HEK293T (cell line): ENCODE measurements at places on chromosomes 11 and 22.

GRCh38 chr22:50546326-50547262 is 895 bp downstream of the KLHDC7B start:
- no peak for DNase-seq

DNA sequence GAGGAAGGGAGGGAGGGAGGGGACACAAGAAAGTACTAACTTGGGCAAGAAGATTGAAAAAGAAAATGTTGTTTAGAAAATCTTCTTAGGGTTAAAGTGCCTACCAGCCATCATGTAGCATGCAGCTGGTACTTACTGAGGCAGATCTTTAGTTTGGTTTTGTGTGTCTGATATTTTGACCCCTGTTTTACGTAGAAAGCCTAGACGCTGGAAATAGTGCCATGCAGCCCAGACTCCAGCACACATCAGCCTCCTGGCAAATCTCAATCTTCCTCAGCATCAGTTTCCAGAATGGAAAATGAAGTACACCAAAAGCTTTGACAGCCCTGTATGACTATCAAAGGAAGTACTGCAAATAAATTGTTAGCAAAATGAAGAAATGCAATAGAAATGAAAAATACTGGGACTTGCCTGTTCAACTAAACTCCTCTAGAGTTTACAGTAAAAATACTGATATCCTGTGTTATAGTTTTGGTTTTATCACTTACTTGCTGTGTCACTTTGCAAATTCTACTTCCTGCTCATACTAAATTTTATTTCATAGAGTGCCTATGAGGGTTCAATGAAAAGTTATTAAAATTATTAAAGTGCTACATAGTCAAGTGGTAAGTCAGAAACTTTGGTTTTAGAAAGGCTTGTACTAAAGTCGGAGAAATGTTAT is 7.4 kb downstream of the USP28 start:
- no peak for DNase-seq

GRCh38 chr11:13963169-13963948 is 836 bp downstream of the SPON1 start:
- peak; percentile 27 for DNase-seq

DNA sequence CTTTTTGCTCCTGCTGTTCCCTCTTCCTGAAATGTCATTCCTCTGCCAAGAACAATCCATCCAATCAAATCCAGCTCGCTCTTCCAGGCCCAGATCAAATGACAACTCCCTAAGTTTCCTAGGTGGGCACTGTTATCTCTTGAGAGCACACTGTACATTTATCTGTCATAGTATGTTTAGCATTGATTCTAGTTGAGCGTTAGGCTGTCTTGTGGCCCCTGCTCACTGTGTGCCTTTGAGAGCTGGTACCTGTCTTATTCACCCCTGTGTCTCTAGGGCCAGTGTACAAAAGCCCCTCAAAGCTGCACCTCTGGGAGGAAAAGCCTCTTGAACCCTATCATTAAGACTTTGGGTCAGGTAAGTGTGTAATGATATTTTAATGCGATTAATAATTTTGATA is 7.1 kb upstream of the LMO2 start:
- no peak for DNase-seq

DNA sequence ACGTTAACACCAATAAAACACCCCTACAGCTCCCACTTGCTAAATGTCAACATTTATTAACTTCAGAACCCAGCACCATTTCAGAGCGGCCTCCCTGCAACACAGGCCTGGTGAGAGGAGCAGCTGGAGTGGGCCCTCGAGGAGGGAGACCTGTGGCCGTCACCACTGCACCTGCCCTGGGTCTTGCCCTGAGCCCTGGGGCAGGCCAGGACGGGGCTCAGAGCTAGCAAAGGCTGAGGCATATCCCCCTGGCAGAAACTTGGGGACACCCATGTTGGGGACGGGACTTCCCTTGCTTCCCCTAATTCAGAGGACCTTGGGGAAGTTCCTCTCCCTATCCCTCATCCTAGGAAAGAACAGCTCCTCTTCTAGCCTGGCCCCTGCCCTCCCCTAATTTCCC is 137.3 kb upstream of the THY1 start:
- no peak for DNase-seq

DNA sequence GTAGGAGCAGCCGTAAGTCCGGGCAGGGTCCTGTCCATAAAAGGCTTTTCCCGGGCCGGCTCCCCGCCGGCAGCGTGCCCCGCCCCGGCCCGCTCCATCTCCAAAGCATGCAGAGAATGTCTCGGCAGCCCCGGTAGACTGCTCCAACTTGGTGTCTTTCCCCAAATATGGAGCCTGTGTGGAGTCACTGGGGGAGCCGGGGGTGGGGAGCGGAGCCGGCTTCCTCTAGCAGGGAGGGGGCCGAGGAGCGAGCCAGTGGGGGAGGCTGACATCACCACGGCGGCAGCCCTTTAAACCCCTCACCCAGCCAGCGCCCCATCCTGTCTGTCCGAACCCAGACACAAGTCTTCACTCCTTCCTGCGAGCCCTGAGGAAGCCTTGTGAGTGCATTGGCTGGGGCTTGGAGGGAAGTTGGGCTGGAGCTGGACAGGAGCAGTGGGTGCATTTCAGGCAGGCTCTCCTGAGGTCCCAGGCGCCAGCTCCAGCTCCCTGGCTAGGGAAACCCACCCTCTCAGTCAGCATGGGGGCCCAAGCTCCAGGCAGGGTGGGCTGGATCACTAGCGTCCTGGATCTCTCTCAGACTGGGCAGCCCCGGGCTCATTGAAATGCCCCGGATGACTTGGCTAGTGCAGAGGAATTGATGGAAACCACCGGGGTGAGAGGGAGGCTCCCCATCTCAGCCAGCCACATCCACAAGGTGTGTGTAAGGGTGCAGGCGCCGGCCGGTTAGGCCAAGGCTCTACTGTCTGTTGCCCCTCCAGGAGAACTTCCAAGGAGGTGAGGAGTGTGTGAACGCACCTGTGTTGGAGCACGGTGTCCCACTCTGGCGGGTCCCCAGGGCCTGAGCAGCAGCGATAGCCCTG is at the start of gene TAGLN:
Gene TAGLN, plus strand, starts transcription at position 318 of the 863 bp plus-strand sequence. CDS start 3,644 bp downstream, outside the sequence.
- DNase-seq = no peak

DNA sequence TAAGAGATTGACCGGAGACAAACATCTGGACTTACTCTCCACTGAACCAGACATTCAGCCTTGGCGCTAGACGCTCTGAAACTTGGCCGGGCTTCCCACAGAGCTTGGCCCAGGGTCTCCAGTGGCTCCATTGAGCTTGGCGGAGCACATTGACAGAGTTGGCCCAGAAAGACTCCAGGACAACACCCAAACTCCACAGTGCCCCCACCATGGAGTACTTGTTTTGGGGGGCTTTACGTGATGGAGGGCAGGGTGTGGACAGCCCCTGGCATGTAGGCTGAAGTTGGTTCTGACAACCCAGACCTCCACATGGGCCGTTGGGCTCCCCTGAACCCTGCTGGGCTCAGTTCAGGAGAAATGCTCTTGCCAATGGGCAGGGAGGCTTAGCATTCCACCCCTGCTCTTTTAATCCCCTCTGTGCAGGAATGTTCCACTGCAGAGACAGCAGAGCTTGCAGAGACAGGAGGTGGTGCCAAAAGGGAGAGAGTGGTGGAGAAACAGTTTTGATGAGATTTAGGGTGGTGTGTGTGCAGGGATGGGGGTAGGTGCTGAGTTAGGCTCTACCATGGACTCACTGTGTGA is 102.4 kb upstream of the TIMP3 start:
- no peak for DNase-seq
